ENCODE measurements at places on chromosomes 6 and 20.

GRCh38 chr6:80528115-80528514 is 421.6 kb downstream of the BCKDHB start:
- DNase-seq: no peak

- no peak for DNase-seq
Observed at GRCh38 chr20:63106765-63107448, 100.1 kb upstream of the BHLHE23 start.

DNA sequence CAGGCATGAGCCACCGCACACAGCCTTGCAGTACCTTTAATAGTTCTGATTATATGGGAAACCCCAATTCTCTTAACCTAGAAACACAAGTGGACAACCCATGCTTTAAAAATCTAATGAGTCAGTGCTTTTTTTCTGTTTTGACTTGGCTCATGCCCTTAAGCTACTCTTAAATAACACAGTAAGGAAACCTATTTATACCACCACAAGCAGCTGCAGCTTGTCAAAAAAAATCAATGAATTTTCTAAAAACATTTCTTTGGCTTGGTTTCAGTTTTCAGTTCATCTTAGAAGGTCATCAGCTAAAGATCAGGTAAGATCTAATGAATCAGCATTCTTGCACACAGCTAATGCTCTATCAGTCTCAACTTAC is 124.1 kb upstream of the DST start:
- no peak for DNase-seq

- no peak for DNase-seq
Observed at GRCh38 chr6:163570579-163571231, 156.2 kb downstream of the QKI start.

DNA sequence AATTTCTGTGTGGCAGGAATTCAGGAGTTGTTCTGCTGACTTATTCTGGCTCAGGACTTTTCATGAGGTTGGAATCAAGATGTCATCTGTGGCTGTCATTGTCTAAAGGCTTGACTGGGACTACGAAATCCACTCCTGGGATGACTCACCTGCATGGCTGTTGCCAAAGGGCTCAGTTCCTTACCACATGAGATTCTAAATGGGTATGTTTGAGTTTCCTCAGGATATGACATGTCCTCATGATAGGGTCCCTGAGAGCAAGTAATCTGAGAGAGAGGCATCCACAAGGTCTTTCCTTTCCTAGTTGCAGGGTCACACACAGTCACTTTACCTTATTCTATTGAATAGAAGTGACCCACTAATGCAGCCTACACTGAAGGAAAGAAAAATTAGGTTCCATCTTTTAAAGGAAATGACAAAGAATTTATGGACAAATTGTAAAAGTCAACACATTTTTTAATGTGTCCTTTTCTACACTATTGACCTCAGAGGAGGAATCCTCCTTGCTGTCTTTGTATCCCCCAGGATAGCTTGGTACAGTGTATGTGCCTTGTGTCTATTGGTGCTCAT is 1025.0 kb upstream of the GJE1 start:
- DNase-seq: no peak

GRCh38 chr20:532530-532929 is 11.1 kb downstream of the CSNK2A1 start:
- DNase-seq: no peak
